Umbilical cord (tissue), 2 donors: ENCODE measurements at places on chromosomes 16 and 17. TPM values are rescaled to one million over a fixed set of nuclear protein-coding genes. Genes with fewer than 3 reads are reported as not detected.

- no peak for DNase-seq
Measured at GRCh38 chr17:10045871-10046658, 141.0 kb upstream of the RCVRN start.

DNA sequence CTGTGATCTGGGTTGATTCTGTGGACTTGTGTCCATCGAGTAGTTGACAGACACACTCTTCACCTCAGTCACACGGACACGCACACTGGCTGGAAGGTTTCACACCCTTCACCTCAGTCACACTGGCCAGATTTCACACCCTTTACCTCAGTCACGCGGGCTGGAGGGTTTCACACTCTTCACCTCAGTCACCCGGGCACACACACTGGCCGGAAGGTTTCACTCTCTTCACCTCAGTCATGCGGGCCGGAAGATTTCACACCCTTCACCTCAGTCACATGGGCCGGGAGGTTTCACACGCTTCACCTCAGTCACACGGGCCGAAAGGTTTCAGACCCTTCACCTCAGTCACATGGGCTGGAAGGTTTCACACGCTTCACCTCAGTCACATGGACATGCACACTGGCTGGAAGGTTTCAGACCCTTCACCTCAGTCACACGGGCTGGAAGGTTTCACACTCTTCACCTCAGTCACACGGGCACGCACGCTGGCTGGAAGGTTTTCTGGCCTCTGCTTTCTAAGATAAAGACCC lies 96.2 kb downstream of the PGS1 start:
- DNase-seq: no peak

- no peak for DNase-seq
Measured at GRCh38 chr17:64355536-64356303, 34.9 kb downstream of the PECAM1 start.

DNA sequence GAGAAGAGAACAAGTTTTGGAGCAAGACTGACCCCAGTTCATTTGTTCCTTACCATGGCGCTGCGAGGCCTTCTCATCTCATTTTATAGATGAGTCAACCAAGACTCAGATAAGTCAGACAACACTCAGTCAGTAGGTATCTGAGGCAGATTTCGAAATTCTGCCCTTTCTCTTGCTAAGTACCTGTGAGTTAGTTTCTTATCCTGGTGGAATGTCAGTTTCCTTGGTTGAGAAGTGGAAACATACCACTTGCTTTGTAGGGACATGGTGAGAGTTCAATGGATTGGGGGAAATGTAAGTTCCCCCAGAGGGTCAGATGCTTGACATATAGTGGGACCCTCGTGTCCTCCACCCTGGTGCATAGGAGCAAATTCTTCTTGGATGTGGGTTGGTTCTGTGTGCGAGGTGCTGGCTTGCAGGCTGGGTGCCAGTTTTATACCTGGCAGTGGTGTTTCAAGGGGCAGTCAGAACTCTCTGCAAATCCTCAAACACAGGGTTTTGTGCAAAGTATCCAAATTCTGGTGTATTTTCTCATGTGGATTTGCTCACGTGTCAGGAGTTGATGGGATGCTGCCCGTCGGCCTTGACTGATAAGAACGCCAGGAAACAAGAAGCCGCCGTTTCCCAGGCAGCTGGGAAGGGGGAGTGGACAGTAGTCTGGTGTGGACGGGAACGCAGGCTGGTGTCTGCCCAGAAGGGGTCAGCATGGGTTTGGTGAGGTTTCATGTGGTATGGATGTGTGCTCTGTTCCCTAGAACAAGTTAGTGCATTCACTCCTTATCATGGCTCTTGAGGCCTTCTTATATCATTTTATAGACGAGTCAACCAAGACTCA lies 61.1 kb upstream of the CIBAR2 start:
- DNase-seq: peak; percentile 79

Gene EME1
- total RNA-seq: not detected
